RPMI7951 (cell line): ENCODE measurements at places on chromosomes 3 and 15. TPM values are rescaled to one million over a fixed set of nuclear protein-coding genes. Genes with fewer than 3 reads are reported as not detected.

CKMT1B gene
- not detected in 2 replicates for total RNA-seq

RBPMS2 gene
- not detected in 2 replicates for total RNA-seq

CNTN6 gene
- not detected in 2 replicates for total RNA-seq

SLC24A5 gene
- total RNA-seq = 0.29 TPM in 1 of 2 replicates, not detected in the other

SOX14 gene
- not detected in 2 replicates for total RNA-seq

MYL3 gene
- total RNA-seq = not detected in 2 replicates

MCF2L2 gene
- total RNA-seq = 0.24 TPM in 1 of 2 replicates, not detected in the other

AMOTL2 gene
- 13.1 and 15.1 TPM in 2 replicates for total RNA-seq

ASB14 gene
- total RNA-seq = not detected in 2 replicates

SAMD7 gene
- total RNA-seq = not detected in 2 replicates

DCUN1D1 gene
- 33.1 and 36.8 TPM in 2 replicates for total RNA-seq

UBE2Q2 gene
- total RNA-seq = 74.8 and 86.9 TPM in 2 replicates

CNTN3 gene
- total RNA-seq = not detected in 2 replicates

SQOR gene
- 40.9 and 48.4 TPM in 2 replicates for total RNA-seq

SPRED1 gene
- total RNA-seq = 57.7 and 67.6 TPM in 2 replicates

RASGRP1 gene
- total RNA-seq = 0.12 and 0.20 TPM in 2 replicates

TOP2B gene
- total RNA-seq = 97.1 and 124 TPM in 2 replicates

BCHE gene
- 5.8 and 9.5 TPM in 2 replicates for total RNA-seq

RBMS3 gene
- 12.6 and 22.8 TPM in 2 replicates for total RNA-seq

SERINC4 gene
- total RNA-seq = not detected in 2 replicates

SI gene
- not detected in 2 replicates for total RNA-seq

LRRC31 gene
- not detected in 2 replicates for total RNA-seq

AHSG gene
- total RNA-seq = not detected in 2 replicates

RTP3 gene
- not detected in 2 replicates for total RNA-seq

DUOXA2 gene
- not detected in 2 replicates for total RNA-seq
